Pancreas (tissue), 10 donors: ENCODE measurements at places on chromosomes 4 and X. TPM values are rescaled to one million over a fixed set of nuclear protein-coding genes. Genes with fewer than 3 reads are reported as not detected.

GRCh38 chr4:140718241-140718952 is 37.8 kb downstream of the TBC1D9 start:
- no peak for DNase-seq

The SUV39H1 gene
- 1.9 TPM for polyA plus RNA-seq

DNA sequence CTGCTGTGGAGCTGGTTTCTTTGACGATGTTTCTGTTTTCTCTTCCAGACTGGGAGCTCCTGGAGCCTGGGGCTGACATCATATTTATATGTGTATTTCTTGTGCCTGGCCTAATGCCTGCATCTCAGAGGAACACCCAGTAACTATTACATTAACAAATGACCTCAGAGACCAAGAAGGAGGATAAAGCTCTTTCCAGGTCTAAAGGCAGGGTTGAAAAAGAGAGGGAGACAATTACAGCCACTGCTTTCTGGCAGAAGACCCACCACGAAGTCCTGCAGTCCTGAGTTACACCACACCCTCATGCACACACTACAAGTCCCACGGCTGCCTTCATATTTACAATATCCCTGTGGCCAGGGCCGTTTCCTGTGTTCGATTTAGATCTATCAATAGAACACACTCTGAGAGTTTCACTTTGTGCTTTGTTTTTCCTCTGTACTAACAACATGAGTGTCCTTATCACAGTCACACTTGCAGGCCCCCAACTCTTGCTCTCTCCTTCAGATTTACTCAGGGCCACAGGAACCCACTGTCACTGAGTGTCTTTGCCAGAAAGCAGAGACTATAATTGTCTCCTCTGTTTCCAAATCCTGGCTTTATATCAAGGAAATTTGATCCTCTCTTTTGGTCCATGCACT is 535.5 kb downstream of the MID1IP1 start:
- no peak for DNase-seq

- DNase-seq: no peak
These were observed 60.1 kb downstream of the LDB2 start for GRCh38 chr4:16838226-16838875.

DNA sequence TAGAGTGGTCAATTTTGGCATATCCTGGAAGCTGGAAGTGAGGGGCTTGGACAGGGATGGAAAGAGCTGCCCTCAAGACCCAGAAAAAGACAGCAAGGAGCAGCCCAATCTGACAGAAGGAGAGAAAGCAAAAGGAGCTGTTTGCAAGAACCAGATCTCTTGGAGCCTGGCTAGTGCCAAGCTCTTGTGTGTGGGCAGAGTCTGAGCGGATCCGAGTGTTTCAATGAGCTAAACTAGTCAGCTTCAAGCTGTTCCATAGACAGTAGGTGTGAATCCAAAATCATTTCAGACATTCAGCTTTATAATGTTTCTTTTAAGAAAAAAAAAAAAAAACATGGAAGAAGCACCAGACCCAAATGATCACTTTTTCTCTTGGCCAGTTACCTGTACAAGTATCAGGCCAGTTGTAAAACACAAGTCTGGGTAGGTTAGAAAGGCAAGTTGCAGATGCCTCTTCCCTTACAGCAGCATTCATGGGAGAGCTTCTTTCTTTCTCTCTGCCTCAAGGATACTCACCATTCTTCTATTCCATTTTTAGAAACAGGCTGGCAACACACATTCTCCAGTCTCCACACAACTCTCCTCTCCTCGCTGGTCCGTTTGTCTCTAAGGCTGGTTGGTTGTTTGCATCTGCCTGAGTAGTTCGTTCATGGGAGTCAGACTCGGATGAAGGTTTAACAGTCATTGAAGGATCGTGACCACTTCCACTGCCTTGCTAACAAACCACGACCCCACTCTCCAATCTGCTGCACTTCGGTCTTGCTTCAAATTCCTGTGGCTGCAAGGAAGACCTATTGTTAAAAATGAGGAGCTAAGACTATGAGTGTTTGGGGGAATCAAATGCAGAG is 105.2 kb upstream of the GATB start:
- DNase-seq: no peak

The CCNB3 gene
- 0.80 TPM for polyA plus RNA-seq

GRCh38 chrX:154019061-154019621 is 561 bp downstream of the IRAK1 start:
- DNase-seq: no peak
